ENCODE measurements at places on chromosomes 4 and X.

DNA sequence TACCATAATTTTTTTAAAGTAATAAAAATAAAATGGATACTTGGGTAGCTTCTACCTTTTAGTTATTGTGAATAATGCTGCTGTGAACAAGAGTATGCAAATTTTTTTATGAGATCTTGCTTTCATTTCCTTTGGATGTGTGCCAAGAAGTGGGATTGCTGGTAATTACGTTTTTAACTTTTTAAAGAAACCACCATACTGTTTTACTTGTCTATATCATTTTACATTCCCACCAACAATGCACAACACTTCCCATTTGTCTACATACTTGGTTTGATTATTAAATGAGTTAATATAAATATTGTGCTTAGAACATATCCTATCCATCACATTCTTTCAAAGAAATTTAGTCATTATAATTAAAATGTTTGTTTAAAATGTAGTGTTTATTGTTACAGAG is 3.9 kb upstream of the SULT1B1 start:
- DNase-seq = no peak

- DNase-seq = no peak
Measured at GRCh38 chrX:38893441-38893840, 92.2 kb downstream of the MID1IP1 start.

DNA sequence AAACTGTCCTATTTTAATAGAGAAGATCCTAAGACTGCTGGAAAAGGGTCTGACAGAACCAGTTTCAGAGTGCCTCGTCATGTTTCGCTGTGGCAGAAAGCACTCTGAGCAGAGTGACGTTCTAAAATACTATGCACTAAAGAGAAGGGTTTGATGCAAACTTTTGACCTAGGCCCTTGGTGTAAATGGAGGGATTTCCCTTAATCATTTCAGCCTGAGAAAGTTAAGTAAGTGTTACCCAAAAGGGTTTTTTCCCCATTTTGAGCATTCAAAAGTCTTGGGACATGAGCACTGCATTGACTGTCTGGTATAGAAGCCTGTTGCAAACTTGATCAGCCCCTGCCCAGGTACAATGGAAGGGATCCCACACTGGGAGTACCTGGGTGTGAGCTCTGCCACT is 157.5 kb upstream of the ATOH1 start:
- no peak for DNase-seq

GRCh38 chrX:142095651-142096245 is 109.3 kb downstream of the MAGEC2 start:
- no peak for DNase-seq

GRCh38 chrX:153732401-153732800 is 7.7 kb downstream of the ABCD1 start:
- no peak for DNase-seq

DNA sequence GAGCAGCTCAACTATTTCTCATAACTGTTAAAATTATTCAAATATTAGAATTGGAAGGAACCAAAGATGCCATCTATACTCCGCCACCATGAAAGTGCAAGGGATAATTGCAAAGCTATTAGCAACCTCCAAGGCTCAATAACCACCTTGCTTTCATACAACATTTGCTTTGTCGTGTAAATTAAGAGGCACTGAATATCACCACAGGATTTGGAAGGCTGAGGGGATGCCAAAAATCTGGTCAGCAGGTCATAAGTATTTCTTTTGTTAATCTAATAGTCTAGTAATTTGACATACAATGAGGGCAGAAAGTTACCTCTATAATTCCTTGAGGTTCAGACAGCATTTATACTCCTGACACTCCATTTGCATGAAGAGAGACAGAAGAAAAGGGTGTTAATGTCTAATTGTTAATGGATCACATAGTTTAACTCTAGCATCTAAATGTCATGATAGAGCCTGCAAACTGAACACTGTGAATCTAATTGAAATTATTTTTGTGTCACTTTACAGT is 200.9 kb upstream of the DIAPH2 start:
- DNase-seq = no peak

DNA sequence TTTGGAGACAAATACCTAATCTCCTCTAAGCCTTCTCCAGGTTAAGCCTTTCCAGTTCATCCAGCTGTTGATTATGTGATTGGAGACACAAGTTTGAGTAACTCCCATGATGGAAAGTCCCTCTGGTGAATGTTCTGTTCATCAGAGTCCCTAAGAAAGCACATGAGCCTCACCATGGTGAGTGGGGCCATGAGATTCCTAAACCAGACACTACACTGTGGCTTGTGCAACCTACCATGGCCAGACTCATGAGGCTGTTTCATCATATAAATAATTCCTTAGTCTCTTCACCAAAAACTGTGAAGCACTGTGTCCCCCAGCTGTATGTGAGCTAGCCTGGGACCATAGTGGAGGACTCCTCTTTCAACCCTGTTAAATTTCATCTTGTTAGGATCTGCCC is 14.4 kb downstream of the PKD2 start:
- no peak for DNase-seq

DNA sequence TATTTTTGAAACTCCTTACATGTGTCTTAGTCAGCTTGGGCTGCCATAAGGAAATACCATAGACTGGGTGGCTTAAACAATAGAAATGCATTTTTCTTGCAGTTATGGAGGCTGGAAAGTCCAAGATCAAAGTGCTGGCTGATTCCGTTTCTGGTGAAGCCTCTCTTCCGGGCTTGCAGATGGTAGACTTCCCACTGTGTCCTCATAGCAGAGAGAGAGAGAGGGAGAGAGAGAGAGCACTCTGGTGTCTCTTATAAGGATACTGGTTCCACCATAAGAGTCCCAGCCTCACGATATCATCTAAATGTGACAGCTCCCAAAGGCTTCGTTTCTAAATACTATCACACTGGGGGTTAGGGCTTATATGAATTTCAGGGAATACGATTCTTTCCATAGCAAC is 39.7 kb downstream of the ENPEP start:
- DNase-seq = no peak

GRCh38 chrX:120023259-120023658 is 54.2 kb downstream of the RHOXF2B start:
- DNase-seq = no peak

- no peak for DNase-seq
Measured at GRCh38 chr4:3477750-3478430, 14.8 kb downstream of the DOK7 start.

- no peak for DNase-seq
Measured at GRCh38 chr4:38193236-38193863, 233.2 kb downstream of the PTTG2 start.

DNA sequence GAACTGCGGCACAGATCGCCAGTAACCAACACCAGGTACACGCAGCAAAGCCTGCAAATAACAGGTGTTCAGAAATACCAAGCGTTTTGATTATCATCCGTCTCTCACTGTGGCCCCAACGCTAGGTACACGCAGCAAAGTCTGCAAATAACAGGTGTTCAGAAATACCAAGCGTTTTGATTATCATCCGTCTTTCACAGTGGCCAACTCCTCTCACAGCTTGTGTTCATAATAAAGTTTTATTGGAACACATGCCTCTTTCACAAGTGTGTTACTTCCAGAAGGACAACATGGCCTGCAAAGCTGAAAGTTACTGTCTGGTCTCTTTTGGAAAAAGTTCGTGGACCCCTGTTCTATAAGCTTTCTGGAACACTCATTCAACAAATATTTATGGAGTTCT is 153.1 kb downstream of the AFAP1 start:
- DNase-seq = no peak

- DNase-seq = no peak
Measured at GRCh38 chr4:113476800-113477199, 284.7 kb downstream of the CAMK2D start.

DNA sequence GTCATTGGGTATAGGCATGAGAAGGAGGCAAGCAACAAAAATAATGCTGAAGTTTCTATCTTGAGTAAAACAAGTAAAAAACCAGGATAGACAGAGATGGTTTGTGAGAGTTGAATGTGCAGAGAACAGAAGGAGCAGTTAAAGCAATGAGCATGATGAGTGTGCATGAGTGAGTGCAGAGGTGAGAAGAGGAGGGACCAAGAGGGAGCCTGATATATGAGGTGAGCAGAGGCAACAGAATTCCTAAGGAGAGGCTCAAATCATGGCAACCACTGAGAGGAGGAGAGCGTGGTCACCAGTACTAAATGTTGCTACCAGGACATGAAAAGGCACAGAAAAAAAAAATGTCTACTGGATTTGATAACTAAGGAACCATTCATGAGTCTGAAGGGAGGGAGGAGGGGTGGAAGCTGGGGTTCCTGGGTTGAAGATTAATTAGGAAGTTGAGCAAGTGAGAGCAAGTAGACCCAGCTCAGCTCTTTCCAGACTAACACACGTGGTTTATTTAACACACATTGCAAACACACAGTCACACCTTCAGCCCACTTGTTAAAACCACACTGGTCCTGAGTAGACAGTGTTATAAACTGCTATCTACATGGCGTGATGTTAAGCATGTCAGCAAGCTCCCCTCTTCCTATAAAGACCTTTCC is 69.0 kb upstream of the IQCM start:
- DNase-seq = no peak

DNA sequence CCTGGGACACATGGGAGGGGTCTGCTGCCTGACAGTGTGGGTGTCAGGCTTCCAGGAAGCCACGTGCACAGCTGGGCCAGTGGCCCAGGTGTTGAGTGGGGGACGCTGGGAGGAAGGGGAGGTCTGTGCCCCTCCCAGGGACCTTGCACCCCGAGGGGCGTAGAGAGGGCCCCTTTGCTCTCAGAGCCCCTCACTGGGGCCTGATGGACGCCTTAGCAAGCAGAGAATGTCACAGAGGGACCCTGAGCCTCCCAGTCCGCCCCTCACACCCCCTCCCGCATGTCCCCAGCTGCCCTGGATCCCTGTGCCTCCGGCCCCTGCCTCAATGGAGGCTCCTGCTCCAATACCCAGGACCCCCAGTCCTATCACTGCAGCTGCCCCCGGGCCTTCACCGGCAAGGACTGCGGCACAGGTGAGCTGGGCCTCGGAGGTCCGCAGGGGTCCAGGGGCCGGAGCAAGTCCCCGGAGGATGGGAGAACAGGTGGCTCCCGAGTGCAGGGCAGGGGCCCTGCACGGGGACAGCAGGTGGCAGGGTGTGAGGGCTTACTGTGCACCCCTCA is 2.1 kb downstream of the HGFAC start:
- DNase-seq = no peak

DNA sequence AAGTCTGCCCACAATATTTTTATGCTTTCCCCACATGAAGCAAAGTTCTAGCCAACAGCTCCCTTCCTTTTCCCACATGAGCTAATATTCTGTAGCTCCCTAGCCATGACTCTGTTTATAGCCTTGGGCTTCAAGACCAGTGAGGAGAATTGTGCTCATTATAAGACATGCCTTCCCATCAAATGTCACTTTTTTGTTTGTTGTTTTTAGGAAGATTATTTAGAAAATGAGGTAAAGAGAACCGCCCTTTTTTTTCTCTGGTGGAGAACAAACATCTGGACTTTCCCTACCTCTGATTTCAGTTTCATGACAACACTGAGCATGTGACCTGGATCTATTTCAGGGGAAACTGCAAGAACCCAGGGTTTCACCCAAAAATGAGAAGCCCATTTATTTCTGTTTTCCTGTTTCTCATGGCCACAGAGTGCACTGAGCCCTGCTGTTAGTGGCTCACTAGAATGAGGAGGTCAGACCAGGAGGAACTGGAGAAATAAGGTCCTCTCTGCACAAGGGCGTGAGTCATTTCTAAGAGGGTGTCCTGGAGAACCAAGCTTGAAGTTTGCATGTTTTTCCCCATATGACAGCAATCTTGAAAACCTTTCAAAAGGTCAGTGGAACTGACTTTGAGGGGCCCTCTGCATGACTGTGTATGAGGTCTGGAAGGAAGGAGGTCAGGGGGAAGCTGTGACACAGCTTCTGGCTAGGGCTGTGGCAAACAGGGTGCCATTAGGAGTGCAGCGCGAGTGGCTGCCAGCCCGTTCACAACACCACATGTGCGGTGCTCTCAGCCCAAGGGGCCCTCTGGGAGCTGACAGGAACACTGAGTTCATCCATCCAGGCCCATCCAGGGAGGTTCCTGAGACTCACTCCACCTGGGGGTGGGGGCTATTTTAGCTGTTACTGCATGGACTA is 55.2 kb downstream of the CHST7 start:
- DNase-seq = no peak

DNA sequence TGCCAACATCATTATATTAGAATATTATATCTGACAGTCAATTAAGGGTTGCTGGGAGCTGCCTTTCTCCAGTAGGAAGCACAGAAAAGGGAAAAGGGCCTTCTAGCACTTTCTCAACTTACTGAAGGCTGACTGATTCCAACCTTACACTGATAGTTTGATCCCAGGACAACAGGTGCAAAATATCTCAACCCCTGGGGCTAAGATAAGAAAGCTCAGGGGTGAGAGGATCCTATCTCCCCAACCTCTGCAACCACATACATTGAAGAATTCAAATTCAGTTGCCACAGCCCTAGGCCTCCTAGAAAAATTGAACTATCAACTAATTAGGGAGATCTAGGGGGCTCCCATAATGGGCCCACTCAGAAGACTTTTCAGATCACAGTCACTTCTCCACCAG is 179.1 kb upstream of the GPRIN3 start:
- DNase-seq = no peak

GRCh38 chrX:148933881-148934280 is 433.5 kb downstream of the AFF2 start:
- no peak for DNase-seq

DNA sequence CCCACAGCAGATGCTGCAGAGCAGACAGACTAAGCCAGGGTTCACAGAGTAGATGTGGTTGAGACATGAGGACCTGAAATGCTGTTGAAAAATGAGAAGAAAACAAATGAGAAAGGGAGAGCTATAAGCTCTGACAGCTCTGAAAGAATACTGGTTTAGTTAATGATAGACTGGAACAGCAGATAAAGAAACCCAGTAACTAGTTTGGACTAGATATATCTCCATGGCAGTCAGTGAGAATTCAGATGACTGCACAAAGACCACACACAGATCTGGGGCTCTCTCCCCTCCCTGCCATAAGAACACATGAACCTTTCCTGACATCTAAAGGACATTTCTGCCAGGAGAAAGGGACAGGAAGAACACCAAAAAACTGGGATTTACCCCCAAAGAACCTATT is 8.2 kb downstream of the NAA11 start:
- DNase-seq = no peak

DNA sequence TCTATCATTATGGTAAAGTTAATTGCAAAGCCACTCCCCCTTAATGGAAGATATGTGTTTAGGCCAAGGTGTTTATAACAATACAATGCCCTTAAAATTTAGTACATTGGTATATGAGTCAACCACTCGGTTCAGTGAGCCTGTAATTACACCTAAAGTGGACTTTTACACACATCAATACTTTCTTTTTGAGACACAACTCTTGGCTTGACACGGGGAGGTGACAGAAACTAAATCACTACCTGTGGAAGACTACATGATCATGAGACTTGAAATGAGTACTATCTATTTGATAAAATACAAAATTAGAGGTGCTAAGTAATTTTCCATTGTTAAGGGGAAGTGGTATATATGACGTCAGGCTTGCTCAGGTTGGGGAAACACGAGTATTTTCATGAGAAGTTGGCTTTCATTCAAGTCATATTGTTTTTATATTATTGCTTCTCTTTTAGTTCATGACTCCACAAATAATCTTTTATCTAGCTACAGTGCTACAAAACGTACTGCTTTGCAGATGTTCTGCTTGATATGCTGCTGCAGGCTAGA is 918.3 kb downstream of the ARAP2 start:
- DNase-seq = no peak

- DNase-seq = no peak
Measured at GRCh38 chr4:162770761-162771490, 395.8 kb downstream of the NAF1 start.

GRCh38 chr4:165301833-165302232 is 25.6 kb upstream of the MSMO1 start:
- DNase-seq = no peak
